ENCODE measurements at places on chromosomes 3 and 15.
A peak's percentile ranks its signal among the peaks of the same experiment; 100 is the strongest.

DNA sequence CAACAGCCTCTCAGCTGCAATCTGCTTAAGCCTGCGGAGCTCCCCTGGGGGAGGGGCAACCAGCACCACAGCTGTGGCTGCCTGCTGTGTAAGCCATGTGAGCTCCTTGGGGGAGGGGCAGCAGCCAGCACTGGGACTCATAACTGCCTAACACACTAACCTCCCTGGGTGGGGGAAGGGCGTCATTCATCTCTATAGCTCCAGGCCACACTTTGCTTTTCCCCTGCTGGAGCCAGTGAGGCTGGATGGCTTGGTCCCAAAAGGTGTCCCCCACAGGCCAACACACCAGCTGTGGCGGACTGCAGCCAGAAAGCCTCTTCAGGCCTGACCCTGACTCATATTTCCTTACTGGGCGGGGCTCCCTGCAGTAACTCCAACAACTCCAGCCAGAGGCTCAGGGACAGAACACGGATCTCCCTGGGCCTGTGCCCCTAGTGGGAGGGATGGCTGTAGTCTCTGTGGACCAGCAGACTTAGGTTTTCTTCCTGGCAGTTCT is 129.8 kb downstream of the PPM1L start:
- DNase-seq, result no peak

DNA sequence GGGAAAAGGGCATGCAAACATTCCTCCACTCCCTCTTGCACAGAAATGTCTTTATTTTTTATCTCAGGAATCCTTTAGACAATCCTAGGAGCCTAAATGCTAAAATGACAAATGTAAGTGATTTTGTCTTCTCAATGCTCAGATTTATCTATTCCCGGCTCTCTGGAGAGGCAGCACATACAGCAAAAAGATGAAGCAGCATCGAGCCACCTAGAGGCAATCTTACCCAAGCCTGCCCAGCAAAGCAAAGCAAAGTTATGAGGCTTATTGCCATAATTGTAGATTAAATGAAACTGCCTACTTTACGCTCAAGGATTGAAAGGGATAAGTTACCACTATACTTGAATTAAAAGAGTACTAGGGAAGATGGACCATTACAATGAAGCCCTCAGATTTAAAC is 750.4 kb upstream of the NR2F2 start:
- no peak for DNase-seq

DNA sequence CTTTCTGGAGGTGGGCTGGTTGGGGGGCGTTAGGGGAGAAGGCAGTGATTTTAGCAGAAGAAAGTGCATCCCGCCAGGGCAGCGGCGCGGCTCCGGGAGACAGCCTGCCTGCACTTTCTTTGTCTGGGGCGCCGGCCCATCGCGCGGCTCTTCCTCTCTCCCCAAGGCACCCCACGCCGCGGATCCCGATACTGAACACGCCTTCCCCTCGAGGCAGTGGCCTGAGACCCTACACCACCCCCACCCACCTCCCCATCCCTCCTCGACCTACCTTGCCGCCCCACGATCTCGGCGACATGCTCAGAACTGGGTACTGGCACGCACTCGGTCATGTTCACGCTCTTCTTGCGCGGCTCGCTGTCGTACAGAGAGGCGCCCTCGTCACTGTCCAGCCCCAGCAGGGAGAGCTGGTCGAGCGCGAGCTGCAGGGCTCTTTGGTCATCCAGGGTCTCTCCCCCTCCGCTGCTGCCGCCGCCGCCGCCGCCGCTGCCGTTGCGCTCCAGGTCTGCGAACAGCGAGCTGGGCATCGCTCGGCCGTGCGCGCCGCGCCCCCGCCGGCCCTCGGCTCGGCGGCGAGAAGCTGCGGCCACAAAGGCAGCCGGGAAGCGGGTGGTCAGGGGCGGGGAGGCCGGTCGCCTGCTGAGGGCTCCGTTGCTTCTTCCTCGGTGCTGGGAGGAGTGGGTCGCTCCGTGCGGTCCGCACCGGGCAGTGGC is 483 bp downstream of the MEX3B start:
- peak; percentile 36 for DNase-seq

GRCh38 chr3:184059424-184059823 is 6.6 kb downstream of the HTR3C start:
- DNase-seq, result no peak

- DNase-seq, result no peak
Observed at GRCh38 chr15:65183865-65184159, 1.3 kb downstream of the CLPX start.

GRCh38 chr3:78940128-78940527 is 827.7 kb downstream of the ROBO1 start:
- no peak for DNase-seq

DNA sequence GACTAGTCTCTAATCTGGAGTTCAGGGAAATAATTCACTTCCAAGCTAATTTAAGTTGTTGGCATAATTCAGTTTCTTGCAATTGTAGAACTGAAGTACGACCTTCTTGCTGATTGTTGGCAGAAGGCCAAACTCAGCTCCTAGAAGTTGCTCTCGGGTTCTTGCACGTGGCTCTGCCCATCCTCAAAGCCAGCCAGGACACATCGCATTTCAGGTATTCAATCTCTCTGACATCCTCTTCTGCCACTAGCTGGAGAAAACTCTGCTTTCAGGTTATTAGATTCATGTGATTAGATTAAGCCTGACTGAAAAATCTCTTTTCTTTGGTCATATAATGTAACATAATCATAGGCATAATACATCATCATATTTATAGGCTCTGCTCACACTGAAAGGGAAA is 362.0 kb downstream of the ZPLD1 start:
- DNase-seq, result no peak

GRCh38 chr3:18806633-18807032 is 341.7 kb upstream of the KCNH8 start:
- no peak for DNase-seq

DNA sequence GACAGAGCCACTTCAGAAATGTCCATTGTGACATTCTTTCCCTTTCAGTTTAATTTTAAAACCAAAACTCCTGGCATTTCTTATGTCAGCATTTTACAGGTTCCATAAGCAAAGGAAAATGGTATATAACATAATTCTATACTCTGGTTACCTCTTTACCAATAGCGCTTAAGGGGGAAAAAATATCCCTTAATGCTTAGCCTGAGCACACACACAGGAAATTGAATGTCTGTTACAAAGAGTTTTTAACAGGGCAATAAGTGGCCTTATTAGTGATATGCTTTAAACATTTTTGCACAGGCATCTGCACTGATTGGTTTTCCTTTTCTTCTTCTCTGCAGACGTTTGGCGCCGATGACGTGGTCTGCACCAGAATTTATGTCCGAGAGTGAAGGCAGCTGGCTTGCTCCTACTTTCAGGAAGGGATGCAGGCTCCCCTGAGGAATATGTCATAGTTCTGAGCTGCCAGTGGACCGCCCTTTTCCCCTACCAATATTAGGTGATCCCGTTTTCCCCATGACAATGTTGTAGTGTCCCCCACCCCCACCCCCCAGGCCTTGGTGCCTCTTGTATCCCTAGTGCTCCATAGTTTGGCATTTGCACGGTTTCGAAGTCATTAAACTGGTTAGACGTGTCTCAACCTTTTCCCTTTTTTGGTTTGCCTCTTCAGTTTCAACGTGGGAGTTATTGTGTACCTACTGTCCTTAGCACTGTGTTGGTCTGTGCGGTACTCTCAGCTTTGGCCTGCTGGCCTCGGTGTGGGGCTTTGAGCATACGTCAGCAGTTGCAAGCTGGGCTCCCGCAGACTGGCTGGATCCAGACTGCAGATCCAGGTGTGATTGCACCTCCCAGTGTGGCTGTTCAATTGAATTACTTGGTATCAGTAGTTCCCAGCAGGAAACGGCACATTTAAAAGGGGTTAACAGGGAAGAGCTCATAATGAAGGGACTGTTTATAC is 7.7 kb downstream of the CRABP1 start:
- DNase-seq, result no peak

- no peak for DNase-seq
Observed at GRCh38 chr3:112002096-112002971, 3.6 kb downstream of the TAGLN3 start.

DNA sequence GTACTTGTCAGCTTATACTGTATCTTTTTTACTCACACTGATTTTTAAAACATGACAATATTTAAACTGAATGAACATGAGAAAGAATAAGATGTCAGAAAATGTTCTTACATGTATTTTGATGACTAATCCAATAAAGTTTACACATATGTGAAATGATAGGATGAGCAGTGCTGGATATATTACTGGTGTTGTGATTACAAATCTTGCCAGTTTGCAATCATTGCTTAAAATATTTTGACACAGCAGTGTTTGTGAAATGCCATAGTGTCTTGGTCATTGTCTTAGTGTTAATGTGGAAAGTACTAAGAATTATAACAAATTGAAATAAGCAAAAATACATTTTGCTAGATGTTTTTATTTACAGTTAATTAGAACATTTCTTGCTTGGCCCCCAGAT is 118.7 kb upstream of the MLF1 start:
- DNase-seq, result no peak

DNA sequence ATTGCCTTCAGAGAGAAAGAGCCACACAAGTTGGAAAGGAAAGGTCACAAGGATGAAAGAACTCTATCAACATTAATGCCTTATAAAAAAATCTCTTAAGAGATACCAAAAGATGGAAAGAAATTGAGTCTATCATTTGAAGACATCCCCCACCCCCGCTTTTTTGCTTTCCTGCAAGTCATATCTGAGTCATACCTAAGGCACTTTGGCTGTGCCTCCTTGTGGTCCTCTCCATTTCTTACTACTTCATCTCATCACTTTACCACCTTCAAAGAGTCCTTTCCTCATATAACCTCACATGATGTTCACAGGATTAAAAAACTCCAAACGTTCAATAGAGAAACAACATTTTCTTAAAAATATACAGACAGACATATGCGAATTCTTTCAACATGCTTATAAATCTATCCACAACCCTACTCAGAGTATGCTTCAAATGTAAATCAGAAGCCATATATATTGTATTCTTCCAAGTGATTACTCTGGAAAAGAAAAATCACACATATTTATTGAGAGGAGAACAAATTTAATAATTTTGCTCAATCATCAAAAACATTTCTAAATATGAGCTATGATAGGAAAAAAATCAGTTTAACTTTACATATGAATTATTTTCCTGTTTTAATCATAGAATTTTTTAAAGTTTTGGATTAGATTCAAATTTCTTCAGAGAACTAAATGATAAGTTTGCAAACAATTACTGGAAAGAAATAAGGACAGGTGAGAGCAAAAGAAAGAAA is 1003.9 kb upstream of the CFAP20DC start:
- DNase-seq, result no peak

DNA sequence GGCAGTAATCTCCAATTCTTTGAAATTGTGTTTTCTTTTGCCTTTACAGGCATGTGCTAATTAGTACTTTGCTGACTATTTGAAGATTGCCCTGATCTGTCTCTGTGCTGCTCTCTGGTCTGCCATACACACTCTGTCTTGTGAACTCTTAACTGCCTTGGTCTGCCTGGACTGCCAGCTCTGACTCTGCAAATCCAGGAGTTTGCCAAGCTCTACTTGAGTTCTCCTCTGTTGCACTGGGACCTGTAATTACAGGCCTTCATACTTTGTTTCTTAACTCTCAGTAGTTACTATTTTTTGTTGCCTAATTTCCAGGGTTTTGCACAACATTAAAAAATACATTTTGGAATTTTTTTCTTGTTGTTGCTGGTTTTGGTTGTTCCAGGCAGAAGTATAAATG is 155.0 kb downstream of the RSRC1 start:
- no peak for DNase-seq

GRCh38 chr3:67866571-67866970 is 212.2 kb upstream of the SUCLG2 start:
- no peak for DNase-seq

GRCh38 chr3:117756563-117756962 is 1047.0 kb downstream of the TUSC7 start:
- DNase-seq, result no peak

- no peak for DNase-seq
Observed at GRCh38 chr15:67177752-67178151, 76.7 kb downstream of the AAGAB start.

GRCh38 chr15:44656298-44656697 is 7.2 kb downstream of the SPG11 start:
- DNase-seq, result no peak

DNA sequence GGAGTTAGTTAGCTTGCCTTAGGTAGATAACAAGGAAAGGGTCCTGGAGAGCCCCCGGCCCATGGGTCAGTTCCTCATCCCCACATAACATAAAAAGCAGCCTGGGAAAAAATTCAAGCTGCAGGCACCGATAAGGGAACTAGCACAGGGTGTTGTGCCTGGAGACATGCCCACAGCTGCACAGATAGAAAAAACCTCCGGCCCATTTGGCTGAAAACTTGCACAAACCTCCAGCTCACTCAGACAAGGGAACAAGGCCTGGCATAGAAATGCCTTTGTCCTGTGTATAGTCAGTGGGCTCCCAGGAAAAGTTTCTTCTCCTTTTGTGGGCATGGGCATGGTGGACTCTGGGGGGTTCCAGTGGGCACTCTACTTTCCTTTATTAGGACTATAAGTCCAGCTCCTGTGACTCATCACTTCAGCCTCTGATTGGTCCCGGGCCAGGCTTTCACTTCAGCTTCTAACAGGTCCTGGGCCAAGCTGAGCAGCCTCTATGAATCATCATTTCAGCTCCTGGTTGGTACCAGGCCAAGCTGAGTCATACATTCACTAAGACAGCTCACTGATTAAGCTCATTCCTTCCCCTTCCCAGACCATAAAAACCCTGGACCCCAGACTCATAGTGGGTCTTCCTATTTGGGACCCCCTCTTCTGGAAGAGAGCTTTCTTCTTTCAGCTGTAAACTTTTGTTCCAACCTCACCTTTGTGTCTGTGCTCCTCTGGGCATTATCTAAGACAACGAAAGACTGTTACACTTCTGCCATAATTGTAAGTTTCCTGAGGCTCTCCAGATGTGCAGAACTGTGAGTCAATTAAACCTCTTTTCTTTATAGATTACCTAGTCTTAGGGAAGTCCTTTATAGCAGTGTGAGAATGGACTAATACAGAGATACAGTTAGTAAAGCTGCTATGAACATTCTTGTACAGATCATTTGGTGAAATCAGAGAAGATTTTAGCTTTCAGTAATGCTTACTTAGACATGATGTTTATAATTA is 348.0 kb upstream of the DPPA4 start:
- DNase-seq, result peak; percentile 25

DNA sequence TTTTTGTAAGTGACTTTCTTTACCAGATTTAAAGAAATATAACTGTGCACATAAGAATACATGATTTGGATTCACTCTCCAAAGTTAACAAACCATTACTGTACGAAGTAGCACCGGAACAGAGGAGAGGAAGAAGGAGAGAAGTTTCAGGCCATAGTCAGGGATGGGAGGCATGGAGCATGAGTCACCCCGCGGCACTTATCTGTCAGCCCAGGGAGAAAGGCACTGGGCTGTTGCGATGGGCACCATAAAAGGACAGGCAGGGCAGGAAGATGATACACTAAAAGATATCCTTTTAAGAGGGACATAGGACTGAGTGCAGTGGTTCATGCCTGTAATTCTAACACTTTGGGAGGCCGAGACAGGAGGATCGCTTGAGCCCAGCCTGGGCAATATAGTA is 37.0 kb downstream of the TTC23 start:
- DNase-seq, result no peak

GRCh38 chr3:72614394-72615074 is 233.7 kb downstream of the SHQ1 start:
- DNase-seq, result no peak

Data from SW480 (cell line).